Stimulated activated CD8-positive, alpha-beta memory T cell treated with anti-CD3 and anti-CD28 coated beads, Interleukin-2, amount 100 ng/mL, for 1 hour (primary cell): ENCODE measurements at places on chromosomes 5 and 9.

GRCh38 chr9:88660611-88661010 is 125.6 kb downstream of the NXNL2 start:
- no peak for DNase-seq

GRCh38 chr9:14715102-14715501 is 7.4 kb downstream of the CER1 start:
- no peak for DNase-seq

- DNase-seq: no peak
Measured at GRCh38 chr9:77756449-77756848, 108.3 kb upstream of the GNA14 start.

GRCh38 chr5:78758169-78758839 is 109.7 kb upstream of the LHFPL2 start:
- DNase-seq: no peak

DNA sequence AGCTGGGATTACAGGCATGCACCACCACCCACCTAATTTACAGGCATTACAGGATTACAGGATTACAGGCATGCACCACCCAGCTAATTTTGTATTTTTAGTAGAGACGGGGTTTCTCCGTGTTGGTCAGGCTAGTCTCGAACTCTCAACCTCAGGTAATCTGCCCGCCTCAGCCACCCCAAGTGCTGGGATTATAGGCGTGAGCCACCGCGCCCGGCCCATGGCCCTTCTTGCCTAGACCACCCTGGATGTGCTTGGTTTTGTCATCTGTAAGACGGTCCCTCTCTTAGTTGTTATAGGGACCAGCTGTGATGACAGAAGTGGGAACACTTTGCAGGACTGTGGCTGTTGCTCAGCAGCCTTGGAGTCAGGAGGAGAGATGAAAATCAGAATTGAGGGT is 3.5 kb upstream of the PHYKPL start:
- DNase-seq: no peak

DNA sequence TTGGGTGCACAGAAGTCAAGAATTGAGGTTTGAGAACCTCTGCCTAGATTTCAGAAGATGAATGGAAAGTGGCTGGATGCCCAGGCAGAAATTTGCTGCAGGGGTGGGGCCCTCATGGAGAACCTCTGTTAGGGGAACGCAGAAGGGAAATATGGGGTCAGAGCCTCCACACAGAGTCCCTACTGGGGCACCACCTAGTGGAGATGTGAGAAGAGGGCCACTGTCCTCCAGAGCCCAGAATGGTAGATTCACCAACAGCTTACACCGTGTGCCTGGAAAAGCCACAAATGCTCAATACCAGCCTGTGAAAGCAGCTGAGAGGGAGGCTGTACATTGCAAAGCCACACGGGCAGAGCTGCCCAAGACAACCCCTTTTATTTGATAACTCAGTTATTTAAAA is 383.5 kb downstream of the TLE4 start:
- DNase-seq: no peak

- no peak for DNase-seq
Measured at GRCh38 chr5:129459777-129460671, at the start of gene ADAMTS19. Gene ADAMTS19, plus strand, starts transcription at chr5:129460298. Its CDS starts 94 bp downstream, at chr5:129460392.

DNA sequence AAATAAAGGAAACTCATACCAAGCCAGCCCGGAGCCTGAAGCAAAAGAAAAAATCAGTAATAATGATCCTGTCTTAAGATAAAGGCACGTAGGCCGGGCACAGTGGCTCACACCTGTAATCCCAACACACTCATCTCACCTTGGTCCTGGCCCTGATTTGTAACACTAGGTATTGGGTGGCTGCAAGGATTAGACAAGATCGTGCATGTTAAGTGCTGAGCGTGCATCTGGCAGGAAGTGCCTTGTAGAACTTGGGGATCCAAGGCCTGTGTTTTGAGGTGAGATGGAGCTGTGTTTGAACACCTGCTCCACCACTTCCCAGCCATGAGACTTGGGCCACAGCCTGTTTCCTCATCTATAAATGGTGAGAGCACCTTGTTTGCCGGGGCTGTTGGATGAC is 41.5 kb downstream of the SPRY4 start:
- DNase-seq: no peak

- no peak for DNase-seq
Measured at GRCh38 chr5:180093651-180094382, 22.3 kb upstream of the RNF130 start.

GRCh38 chr5:135008981-135009735 is 24.9 kb downstream of the PITX1 start:
- DNase-seq: no peak

- DNase-seq: no peak
Measured at GRCh38 chr5:174418809-174419539, 305.4 kb upstream of the MSX2 start.

DNA sequence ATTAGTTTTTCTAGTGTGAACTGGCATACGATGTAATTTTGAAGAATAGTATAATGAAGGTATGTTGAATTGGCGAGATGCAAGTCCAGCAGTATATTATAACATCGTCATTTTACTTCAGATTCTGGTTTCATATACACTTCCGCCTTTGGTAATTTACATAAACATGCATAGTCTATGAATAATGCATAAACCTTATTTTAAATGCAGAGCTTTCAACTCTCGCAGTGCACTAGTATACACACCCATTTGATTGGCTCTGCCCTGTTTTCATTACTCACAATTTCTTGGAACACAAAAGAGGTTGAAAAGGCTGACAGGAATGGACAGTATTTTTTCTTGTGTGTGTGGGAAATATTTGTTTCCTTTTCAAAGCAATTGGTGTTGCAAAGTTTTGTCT is 128.9 kb upstream of the CCNH start:
- no peak for DNase-seq

- DNase-seq: no peak
Measured at GRCh38 chr9:99220011-99220410, 1.7 kb downstream of the ALG2 start.

DNA sequence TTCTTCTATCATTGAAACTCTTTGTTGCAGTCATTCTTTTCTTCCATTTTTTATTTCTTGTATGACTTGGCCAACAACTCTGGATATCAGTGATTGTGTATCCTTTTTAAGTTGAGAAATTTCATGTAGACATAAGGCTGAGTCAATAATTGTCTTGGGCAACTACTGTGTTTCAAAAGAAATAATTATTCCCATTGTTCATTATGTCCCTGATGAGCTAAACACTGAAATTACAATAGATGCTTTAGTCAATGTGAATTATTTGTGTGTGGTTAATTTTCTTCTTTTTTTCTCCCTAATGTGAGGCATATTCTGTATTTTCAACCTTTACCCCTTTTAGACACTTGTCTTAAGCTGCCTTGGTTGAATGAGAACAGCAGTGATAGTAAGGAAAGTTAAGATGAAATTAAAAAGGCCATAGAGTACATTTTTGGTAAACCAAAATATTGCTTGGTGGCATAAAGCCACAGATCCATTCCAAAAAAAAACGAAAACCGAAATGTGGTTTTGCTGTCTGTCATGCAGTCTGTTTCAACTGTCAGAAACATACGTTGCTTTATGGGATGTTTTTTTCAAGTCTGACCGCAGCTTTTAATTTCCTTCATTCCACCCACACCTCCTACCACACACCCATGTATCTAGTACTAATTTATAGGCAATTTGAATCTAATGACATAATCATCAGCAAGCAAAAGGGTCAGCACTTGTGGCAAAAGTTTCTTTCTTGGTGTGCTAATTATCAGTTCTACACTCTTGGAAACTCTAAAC is 21.1 kb downstream of the TLE4 start:
- DNase-seq: no peak

DNA sequence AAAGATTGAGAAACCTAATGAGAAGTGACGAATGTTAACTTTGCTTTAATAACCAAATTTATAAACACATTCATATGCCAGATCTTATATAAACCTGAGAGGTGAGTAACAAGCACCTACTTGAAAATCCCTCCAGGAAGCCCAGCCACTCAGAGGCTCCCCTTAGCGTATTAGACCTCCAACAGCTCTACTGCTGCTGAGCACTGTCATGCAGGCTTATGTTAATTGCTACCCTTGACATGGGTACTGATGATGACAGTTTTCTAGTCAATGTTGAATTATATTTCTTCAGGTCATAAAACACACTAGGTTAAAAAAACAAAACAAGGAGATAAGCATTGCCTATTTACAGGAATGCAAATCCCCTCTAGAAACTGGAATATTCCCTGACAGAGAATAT is 161.2 kb downstream of the MPDZ start:
- DNase-seq: no peak

GRCh38 chr5:135025730-135026644 is 8.0 kb downstream of the PITX1 start:
- DNase-seq: no peak

DNA sequence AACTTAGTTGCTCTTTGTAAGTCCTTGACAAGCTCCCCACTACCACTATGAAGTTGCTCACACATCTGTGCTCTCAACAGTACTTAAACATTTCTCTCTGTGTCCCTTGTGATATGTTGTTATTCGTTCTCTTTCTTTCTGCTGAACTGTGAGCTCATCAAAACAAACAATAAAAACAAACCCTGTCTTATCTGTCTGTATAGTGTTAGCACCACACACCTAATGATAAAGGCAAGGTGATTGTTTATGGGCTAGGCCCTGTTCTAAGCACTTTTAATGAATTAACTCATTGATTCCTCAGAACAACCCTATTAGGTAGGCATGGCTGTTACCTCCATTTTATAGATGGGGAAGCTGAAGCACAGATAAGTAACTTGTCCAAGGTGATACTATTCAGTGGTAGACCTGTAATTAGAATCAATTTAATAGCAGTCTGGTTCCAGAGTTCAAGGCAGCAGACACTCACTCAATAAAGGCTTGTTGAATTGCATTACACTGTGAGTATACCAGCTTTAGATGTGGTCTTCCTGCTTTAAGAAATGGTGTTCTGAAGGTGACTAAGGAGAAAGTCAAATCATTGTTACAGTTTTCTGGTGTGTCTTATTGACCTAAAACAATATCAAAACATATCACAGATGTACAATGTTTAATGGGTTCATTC is 153.6 kb upstream of the ELL2 start:
- no peak for DNase-seq

DNA sequence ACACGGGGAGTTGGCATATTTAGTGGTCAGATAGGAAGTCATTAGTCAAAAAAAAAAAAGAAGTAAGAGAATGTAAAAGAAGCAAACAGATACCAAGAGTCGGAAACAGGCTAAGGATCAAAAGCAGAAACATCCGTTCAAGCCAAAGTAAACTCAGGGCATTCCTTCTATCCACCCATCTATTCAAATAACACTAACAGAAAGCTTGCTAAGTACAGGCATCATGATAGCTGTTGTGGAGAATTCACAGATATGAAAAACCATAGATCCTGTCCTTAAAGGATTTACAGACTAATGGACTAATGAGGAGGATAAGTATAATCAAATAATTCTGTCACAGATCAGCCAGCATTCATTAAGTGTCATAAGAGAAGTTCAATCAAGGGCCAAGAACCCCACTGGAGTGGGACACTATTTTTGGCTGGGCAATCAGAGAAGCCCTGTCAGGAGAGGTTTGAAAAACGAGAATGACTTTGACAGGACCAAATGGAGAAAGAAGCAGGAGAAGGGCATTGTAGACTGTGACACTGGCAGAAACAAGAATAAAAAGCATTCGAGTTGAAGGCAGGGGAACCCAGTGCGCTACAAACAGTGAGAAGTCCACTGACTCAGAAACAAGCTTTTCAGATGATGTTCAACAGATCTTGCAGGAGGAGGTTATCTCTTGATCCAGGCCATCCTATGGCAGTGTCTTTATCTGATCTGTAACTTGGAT is 154.2 kb upstream of the TSLP start:
- DNase-seq: no peak

DNA sequence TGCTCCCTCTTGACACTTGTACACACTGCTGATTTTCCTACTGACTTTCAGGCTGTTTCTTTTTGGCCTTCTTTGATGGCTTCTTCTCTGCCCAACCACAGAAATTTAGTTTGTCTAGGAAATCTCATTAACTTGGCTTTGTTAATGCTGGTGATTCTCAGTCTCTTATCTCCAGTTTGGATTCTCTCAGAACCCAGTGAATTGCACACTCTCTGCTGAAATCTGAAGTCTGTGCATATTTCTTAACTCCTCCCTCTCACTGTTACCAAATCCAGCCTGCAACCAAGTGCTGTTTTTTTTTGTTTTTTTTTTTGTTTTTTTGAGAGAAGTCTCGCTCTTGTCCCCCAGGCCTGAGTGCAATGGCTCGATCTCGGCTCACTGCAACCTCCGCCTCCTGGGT is 117.2 kb downstream of the CDC42SE2 start:
- DNase-seq: no peak

GRCh38 chr5:154485096-154485491 is 7.1 kb upstream of the HAND1 start:
- DNase-seq: no peak

DNA sequence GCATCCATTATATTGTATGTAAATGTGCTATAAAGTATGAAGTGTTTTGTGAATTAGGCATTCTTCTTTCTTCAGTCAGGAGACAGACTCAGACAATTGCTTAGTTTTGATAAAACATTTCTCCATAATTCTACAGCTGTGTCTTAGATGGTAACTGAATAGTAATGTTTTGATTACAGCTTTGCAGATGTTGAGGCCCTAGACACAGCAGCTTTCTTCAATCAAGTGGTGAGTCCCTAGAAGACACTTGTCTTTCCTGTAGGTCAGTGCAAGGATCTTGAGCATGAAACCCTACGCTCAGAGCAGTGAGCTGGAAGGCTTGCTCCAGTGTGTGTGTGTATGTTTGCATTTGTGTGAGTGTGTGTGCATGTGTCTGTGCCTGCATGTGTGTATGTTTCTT is 46.8 kb upstream of the CD180 start:
- no peak for DNase-seq

DNA sequence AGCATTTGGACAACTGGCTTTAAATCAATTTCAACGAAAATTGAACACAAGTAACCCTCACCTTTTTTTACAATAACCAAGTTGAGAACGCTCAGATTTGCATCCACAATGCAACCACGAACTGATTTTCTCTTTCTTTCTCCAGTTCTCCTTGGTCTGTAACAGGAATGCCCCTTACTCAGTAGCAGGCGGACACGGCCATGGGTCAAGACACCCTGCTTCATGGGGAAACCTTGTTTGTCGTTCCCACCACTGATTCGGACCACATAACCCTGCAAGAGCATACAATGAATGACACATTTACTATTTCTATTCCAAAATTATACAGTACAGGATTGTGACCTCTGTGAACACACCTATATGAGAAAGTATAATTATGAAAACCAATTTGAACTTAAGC is 1.4 kb downstream of the RPS6 start:
- DNase-seq: no peak

- DNase-seq: no peak
Measured at GRCh38 chr9:127937056-127937387, 632 bp downstream of the DPM2 start.

GRCh38 chr9:112774006-112774996 is 23.7 kb downstream of the SNX30 start:
- no peak for DNase-seq

DNA sequence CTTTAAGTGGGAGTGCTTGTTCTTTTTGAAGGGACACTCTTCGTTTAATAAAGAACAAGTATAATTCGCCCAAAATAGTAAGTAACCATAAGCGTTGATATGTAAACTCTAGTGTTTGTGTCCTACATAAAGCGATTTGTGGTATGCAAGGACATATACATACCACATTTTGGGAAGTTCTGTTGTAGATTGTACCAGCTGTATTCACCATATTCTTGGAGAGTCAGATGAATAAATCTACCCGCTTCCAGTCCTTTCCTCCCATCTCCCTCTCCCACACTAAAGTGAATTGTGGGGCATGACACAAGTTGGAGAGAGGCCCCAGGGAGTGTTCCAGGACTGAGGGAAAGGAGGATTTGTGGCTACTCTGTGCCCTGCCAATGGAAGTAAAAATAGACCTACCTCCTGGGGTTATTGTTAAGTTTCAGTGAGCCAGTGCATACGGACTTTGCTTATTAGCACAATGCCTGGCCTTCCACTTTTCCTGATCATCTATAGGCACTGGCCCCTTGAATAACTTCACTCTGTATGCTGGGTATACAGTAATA is 40.6 kb downstream of the ARHGAP26 start:
- no peak for DNase-seq
